ENCODE measurements at places on chromosomes 4 and X.

DNA sequence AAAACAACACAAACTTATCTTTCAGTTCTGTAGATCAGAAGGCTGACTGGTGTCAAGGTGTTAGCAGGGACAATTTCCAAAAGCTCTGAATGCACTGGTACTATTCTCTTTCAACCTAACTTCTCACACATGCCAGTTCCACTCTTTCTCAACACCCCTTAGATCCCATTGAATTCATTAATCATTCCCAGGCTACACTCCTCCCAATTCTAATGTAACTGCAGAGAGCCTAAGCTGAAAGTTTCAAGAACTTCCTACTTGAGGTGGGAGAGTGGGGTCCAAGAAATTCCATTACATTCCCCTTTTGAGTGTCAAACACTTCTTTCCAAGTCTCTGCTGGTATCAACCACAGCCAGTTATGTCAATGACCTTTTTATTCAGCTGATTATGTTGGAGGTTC, 142.0 kb downstream of the ADAMTS3 start:
- no peak for DNase-seq

DNA sequence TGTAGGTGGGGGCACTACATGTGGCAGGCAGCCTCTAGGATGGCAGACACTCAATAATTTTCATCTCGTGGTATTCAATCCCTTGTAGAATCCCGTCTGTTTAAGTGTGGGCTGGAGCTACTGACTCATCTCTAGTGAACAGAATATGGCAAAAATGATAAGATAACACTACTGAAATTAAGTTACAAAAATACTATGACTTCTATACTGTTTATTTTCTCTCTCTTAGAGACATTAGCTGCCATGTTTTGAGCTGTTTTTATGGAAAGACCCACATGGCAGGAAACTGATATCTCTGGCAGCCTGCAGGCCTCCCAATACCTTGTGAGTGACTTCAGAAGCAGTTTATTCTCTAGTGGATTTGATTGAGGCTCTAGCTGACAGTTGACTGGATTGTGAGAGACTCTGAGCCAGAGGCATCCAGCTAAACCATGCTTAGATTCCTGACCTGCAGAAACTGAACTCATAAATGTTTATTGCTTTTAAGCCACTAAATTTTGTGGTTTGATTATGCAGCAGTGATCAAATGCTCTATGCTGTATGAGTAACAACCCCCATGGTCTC, 298.8 kb upstream of the CTSO start:
- DNase-seq, result peak; percentile 4

GRCh38 chr4:66219401-66219800, 549.1 kb upstream of the EPHA5 start:
- no peak for DNase-seq

DNA sequence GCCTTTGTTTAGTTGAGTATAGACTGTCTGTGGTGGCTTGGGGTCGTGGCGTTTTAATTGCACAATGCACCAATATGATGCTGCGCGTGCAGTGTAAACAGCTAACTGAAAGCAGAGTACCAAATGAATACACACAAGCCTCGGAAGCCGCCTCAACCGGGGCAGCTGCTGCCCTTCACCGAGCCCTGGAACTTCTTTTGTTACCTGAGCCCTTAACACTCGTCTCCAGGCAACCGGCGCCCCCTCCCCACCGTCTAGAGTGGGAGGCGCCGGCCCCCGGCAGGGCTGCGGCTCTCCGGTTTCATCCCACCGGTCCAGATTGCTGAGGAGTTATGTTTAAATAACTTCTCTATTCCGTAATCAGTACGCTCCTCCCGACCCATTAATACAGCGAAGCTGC, 173.2 kb upstream of the TBL1X start:
- DNase-seq, result no peak

GRCh38 chr4:102625232-102625930, 124.2 kb downstream of the NFKB1 start:
- DNase-seq, result peak; percentile 33

GRCh38 chr4:182188622-182189021, 54.6 kb upstream of the TENM3 start:
- peak; percentile 47 for DNase-seq

DNA sequence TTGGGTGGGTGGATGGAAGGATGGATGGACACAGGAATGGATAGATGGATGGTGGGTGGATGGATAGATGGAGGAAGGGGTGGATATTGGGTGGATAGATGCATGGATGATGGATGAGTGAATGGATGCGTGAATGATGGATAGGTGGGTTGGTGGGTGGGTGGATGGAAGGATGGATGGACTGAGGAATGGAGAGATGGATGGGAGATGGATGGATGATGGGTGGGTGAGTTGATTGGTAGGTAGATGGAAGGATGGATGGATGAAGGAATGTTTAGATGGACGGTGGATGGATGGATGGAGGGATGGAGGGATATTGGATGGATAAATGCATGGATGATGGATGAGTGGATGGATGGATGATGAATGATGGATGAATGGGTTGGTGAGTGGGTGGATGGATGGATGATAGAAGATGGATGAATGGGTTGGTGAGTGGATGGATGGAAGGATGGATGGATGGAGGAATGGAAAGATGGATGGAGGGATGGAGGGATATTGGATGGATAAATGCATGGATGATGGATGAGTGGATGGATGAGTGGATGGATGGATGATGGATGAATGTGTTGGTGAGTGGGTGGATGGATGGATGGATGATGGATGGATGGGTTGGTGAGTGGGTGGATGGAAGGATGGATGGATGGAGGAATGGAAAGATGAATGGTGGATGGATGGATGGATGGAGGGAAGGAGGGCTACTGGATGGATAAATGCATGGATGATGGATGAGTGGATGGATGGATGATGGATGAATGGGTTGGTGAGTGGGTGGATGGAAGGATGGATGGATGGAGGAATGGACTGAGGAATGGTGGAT, 50.4 kb upstream of the GRPEL1 start:
- no peak for DNase-seq

DNA sequence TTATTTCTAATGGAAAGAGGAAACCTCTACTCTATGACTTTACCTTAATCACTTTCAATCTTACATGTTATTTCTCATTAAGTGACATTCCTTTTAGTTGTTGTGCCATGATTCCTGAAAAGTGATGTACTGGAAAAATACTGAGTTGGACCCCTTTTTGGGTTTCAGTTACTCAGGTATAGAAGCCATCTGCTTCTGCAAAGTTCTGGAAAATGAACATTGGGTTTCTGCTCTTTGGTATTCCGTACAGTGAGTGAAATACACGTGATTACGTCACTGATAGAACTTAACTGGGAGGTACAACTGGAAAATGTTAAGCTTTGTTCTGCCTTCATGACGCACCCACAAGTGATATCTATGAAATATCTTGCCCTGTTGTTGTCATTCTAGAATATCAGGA, 114.7 kb downstream of the MID1 start:
- no peak for DNase-seq

DNA sequence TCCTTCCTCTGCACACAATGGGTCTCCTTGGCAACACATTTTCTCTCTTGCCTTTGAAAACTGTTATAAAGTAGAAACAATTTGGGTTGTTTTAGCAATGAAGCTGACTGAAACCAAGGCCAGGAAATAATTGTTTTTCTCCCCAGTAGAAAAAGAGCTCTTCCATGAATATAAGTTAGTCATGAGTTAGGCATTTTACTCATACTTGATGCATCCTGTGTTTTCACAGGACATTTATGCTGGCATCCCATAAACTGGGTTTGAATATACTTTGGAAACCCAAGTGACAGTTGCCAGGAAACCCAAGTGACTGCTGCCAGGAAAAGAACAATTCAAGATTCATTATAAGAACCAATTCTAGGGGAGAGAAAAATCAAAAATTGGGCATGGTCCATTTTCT, 128.6 kb upstream of the NPY2R start:
- DNase-seq, result peak; percentile 36

GRCh38 chr4:12487000-12487399, 997.1 kb downstream of the RAB28 start:
- DNase-seq, result no peak

GRCh38 chr4:167185465-167185864, 48.8 kb downstream of the SPOCK3 start:
- DNase-seq, result no peak

GRCh38 chr4:138010639-138011038, 231.5 kb downstream of the SLC7A11 start:
- DNase-seq, result no peak

DNA sequence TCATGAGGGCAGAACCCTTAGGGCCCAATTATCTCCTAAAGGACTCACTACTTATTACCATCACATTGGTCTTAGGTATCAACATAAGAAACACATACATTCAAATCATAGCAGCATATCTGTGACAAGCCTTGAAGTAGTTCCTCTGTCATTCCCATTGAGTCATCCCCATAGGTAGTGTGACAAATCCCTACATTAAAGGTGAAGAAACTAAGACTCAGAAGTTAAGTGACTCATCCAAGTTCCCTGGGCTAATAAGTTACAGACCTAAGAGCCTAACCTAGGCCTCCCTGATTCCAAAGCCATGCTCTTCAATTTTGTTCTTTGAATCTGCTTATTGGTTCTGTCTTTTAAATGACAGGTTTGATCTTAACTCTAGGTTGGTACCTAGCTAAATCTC, 58.2 kb downstream of the CD38 start:
- peak; percentile 6 for DNase-seq

DNA sequence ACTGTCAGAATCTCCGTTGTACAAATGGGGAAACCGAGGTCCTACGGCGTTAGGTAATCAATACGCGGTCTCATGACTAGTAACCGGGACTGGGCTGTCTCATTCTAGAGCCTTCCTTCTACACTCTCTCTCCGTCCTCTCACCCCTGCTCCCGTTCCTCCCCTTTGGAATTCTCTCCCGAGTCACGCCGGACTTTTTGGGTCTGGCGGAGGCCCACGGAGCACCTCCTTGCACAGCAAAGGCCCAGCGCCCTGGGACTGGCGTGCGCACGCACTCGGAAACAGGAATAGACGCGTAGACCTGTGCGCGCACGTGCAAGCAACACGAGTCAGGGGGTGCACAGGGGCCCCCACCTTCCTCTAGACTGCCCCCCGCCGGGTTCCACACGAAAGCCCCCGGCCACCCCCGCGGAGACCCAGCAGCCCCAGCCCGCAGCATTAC, 361 bp downstream of the QDPR start:
- peak; percentile 47 for DNase-seq

- peak; percentile 0 for DNase-seq
These were observed 8.3 kb downstream of the SLITRK2 start for GRCh38 chrX:145825896-145826295.

DNA sequence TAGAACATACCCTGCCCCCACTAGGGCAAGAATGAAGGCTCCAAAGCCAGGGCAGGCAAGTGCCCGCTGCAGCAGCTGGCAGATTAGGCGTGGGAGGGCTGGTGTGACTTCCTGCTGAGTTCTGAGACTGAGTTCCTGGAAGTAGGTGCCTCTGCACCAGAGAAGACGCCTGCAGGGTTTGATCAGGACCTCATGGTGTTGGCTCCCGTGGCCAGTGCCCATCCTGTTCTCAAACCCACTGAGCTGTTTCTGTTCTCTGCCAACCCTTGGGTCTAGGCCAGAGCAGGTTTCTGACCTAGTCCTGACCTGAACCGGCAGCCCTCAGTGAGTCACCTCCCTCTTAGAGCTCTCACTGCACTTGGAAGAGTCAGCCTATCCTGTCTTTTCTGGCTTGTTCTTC, 220.7 kb downstream of the HS6ST2 start:
- no peak for DNase-seq

- no peak for DNase-seq
These were observed 33.8 kb downstream of the CXCL1 start for GRCh38 chr4:73902817-73903547.

DNA sequence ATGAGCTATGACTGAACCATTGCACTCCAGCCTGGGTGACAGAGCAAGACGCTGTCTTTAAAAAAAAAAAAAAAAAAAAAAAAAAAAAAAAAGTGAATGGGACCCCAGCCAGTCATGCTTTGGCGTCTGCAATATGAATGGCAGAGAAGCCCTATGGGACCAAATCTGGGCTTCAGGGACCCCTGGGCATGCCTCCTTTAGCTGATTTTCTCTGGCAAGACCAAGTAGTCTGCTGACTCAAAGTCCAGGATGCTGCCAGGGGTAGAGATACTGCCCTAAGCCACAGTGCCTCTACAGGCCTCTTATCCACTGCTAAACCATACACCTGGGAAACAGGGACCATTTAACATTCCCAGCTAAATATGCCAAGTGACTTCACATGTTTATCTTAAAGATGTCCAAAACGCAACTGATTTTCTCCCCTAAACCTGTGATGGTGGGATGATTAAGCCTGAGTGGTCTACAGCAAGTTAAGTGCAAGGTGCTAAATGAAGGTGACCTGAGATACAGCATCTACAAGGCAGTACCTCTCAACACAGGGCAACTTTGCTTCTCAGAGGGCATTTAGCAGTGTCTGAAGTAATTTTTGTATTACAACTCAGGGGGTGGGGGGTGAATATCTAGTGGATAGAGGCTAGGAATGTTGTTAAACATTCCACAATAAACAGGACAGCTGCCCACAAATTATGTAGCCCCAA, 5.8 kb downstream of the RPS4X start:
- no peak for DNase-seq

DNA sequence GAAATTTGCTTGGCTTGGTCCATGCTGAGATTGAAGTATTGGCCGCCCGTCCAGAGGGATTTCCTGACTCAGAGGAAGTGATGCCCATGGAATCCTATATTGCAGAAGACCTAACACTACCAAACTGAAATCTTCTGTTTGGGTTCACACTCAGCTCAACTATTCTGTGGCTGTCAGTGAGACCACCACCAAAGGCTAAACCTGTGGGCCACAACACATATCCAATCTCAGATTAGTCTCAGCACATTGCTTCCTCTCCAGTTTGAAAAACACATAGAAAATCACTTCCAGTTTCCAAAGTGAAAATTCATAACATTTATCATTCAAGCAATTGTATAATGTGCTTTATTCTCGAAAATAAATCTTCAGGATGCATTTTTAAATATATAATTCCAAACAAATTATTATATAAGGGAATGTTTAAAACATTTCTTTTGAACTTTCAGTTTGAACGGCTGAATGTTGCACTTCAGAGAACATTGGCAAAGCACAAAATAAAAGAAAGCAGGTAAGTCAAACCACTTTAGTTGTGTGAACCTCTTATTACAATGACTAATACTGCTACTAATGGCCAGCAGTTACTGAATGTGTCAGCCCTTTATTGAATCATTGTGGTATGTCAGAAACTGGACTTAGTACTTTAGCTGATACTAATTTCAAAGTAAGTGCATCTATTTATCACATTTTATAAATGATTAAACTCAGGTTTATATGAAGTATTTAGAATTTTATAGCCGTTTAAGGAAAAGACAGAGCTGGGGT, 37.0 kb downstream of the GUCY1A1 start:
- DNase-seq, result peak; percentile 10

DNA sequence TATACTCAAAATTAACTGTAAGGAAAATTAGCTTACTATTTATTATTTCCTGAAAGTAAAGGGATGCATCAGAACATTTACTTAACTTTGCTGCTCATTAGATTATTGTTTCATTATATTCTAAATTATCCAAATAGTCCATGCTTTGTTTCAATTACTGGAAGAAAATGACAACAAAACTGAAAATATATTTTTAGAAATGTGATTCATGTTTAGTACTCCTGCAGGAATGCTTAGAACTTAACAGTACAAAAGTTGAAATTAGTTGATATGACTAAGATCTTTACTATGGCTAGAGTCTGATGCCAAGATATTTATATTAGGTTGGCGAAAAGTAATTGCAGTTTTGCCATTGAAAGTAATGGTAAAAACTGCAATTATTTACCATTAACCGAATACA, 660.5 kb upstream of the PABPC4L start:
- DNase-seq, result peak; percentile 38

Data from fibroblast of skin of right biceps (primary cell).